Endodermal cell (in vitro differentiated cells): ENCODE measurements at places on chromosomes 7 and 10.

DNA sequence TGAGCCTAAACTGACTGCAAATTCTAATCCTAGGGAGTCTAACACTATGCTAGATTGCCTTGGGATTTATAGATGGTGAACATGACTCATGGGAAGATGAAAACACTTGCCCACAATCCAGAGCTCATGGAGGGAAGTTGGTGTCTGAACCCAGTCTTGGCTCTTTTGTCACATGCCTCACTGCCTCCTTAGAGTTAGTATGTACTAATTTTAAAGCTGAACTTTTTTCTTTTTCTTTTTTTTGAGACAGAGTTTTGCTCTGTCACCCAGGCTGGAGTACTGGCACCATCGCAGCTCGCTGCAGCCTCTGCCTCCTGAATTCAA is 14.4 kb downstream of the MRPL32 start:
- DNase-seq: no peak

- DNase-seq: no peak
Measured at GRCh38 chr10:45408421-45409319, 34.7 kb downstream of the ALOX5 start.

DNA sequence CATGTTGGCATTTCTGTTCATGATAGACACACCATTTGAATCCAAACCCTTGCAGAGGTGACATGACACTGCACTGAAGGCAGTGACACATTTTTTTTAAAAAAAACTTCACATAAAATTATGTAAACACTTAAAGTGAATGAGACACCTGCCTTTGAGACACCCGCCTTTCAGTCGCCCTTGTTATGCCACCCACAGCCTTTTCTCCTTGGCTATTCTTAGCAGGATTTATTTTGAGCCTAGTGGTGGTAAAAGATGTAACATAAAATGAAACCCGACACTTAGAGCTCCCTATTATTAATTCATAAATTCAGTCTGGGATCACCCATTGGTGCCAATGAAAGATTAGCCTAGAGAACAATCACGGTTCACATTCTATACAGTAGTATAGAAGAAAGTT is 161.3 kb downstream of the DYNC1I1 start:
- DNase-seq: no peak

DNA sequence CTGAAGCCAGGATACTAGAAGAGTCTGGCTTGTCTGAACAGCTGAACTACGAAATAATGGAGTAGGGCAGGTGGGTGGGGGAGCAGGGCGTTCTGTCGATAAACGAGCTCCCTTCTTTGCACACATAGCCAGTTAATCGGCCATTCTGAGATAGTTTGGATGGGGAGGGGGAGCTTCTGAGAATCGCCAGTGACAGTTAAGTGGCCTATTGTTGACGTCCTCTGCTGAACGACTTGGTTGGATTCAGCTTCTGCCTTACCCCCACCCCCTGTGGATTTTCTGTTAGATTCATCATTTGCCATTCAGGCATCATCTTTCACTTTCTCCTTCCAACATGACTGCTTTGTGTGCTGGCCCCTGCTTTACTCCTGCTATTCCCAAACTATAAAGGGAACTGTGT is 520 bp downstream of the CPA5 start:
- DNase-seq: peak; percentile 62

DNA sequence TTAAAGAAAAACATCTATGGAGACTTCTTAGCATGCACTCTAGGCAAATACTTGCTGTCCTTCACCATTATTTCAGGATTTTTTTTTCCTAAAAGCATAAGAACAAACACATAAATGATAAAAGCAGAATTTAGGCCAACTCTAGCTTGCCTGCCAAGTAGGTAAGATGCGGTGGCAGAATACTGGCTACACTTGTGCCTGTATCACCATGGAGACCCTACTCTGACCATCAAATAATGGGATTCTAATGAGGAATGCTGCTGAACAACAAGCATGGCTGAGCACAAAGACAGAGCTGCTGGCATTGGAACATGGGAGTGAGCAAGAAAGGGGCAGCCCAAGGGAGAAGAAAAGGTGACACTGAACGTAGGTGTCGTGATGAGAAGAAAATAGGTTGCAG is 18.5 kb upstream of the TAS2R40 start:
- DNase-seq: no peak

GRCh38 chr7:131108212-131108940 is 219.3 kb upstream of the MKLN1 start:
- no peak for DNase-seq

GRCh38 chr10:31728698-31729224 is 199.9 kb downstream of the ARHGAP12 start:
- no peak for DNase-seq

GRCh38 chr7:150898475-150899011 is 46.2 kb downstream of the AOC1 start:
- DNase-seq: peak; percentile 95

DNA sequence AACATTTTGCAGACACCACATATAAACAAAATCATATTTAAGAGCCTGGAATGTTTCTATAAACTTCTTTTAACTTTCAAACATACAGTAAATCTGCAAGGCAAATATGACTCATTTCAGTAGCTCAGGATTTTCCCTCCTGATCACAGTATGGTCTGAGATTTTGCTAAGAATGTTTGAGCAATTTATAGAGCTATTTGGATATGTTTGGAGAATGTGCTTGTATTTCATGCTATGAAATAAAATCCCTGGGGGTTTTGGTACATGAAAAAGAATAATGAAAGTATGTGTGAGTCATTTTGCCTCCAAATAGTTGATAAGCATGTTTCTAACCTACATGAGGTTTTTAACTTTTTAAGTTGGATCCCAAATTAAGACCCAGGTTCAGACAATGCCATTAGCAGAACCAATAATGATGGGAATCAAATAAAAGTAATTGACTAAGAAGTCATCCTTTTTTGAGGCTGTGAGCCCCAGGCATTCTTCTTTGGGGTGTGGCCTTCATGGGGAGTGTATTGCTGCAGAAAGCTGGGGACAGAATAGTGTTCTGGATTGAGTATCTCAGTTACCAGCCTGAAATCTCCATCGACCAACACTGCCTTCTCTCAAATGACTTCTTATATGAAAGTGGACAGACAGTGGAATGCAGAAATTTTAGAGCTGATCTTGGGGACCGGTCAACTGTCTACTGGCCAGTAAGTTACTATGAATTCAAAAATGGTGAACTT is 66.1 kb upstream of the AGBL3 start:
- no peak for DNase-seq

DNA sequence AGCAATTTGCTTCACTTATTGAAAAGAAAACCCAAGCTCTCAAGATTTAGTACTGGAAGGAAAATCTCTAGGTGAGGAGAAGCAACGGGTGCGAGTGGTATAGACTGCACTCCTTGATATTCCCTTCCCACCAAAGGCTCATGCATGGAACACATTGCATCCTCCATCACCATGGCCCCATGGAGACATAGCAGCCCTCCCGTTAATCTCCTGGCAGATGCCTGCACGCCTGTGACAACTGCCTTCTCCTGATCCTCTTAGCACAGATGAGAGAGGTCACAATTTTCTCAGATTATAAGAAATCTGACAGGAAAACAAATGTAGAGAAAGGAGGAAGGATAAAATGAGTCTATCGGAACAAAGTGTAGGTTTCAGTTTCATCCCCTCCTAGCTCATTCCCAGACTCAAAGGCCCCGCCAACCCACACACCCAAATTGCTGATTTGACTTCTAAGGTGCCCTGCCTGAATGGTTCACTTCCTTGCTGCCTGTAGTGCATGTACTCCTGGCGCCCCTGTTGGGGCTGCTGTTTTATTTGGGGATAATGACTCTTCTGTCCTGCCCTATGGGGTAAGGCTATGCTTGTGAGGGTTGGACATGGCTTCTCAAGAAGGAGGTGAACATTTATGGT is 50.0 kb downstream of the PLXNA4 start:
- DNase-seq: no peak

DNA sequence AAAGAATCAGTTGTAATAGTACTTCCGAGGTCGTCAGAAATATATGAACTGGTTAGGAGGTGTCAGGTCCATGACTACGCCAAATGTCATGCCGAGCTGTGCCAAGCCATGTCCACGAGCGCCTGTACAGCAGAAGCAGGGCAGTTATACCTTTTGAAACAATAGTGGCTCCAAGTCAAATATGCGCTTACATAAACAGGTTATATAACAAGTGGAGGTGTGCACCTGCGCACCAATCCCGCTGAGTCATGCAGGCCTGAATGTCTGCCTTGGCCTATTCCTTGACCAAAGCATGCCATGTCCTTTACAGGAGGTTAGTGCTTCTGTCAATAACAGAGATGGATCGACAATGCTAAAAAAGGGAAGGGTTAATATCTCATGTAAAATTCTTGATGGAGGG is 21.3 kb upstream of the TRUB1 start:
- no peak for DNase-seq

DNA sequence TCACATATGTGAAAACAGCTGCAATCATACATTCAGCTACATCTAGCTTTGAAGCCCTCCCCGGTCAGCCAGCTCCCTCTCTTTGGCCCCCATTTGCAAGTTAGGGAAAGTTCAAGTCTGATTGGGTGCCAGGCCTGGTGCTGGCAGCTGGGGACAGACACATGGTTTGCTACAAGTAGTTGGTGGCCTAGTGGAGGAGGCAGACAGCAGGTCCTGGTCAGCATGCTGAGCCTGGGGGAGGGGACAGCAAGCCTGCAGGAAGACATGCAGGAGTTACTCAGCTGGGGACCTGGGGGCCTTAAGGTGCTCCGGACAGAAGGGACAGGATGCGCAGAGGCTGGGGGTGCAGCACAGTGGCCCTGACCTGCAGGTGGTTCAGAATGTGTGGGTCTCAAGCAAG is 956.9 kb upstream of the ZNF722 start:
- no peak for DNase-seq

DNA sequence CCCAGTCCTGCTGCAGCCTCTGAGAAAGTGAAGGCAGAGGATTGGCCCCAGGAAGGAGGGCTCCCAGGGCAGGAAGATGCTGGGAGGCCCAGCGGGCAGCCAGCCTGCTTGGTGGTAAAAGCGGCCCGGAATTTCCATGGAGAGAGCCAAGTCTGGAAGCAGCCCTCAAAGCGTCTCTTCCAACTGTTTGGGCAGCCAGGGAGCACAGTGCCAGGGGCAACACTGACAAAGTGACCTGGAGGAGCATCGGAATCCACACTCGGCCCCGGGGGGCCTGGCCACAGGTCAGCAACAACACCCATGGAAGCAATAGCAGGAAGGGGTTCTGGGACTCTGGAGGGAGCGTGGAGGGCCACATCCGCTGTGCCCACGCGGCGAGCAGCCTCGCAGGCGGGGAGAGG is 63.2 kb upstream of the FGFR2 start:
- DNase-seq: no peak
